ENCODE measurements at places on chromosomes 11 and 22.

DNA sequence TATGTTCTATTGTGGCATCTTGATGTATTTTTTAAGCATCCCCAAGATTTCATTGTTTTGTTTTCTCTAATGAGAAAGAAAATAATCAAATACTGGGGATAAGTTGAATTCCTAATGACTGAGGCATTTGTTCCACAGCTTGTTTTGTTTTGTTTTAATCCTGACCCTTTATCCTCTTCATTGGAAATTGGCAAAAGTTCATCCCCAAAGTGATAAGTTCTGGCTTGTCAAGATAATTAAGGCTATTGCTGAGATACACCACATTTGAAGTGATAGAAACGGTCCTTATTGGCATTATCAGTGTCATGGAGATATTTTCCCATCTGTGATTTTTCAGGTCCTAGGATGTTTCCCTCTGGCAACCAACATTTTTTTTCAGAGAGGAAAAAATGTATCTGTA, 65.0 kb downstream of the SLC36A4 start:
- no peak for DNase-seq

DNA sequence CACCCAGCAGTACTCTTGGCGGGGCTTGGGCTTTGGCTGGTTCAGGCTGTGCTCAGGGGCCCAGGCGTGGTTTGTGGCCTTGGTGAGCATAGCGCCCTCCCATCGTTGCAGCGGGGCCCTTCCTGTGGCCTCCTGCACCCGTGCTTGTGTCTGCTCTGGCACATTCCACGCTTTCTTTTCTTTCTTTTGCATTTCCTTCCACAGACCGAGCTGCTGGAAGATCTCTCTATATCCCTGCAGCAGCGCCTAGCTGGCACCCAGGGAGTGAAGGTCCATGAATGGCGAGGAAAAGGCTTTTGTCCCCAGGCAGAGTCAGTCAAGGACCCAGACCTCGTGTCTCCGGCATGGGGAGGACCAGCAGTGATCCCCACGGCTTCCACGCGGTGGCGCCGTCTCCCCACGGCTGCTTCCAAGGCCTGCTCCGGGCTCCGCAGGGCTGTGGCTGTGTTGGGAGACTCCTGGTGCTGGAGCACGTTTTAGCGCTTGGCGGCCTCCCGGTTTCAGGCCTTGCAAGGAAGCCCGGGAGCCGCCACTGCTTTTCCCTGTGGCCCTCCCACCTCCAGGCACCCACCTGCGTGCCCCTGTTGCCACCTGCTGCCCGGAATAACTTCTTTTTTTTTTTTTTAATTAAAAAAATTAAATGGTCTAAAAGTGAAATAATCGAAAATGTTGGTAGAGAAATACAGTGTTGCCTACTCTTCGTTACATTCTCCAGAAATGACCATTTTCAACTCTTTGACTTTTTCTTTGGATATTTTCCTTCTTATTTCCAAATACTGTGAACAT, 28.5 kb downstream of the GLB1L2 start:
- peak; percentile 74 for DNase-seq

- DNase-seq, result no peak
Observed at GRCh38 chr11:92206441-92206840, 18.2 kb upstream of the FAT3 start.

DNA sequence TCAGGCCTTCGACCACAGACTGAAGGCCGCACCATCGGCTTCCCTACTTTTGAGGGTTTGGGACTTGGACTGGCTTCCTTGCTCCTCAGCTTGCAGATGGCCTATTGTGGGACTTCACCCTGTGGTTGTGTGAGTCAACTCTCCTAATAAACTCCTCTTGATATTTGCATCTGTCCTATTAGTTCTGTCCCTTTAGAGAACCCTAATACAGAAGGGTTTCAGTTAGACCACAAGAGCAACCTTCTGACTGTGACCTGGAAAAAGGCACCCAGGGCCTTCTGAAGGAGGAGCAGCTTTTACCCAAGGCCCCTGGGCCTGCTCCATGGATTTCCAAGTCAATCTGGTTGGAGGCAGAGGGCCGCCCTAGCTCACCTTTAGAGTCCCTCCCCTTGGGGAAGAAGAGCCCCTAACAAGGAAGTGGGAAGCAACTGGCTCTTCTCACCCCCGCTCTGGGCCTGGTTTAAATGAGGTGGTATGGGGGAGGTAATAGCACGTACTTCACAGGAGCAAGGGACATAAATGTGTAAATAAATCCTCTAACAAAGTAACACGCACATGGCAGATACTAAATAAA, 11.2 kb upstream of the CHST1 start:
- no peak for DNase-seq

DNA sequence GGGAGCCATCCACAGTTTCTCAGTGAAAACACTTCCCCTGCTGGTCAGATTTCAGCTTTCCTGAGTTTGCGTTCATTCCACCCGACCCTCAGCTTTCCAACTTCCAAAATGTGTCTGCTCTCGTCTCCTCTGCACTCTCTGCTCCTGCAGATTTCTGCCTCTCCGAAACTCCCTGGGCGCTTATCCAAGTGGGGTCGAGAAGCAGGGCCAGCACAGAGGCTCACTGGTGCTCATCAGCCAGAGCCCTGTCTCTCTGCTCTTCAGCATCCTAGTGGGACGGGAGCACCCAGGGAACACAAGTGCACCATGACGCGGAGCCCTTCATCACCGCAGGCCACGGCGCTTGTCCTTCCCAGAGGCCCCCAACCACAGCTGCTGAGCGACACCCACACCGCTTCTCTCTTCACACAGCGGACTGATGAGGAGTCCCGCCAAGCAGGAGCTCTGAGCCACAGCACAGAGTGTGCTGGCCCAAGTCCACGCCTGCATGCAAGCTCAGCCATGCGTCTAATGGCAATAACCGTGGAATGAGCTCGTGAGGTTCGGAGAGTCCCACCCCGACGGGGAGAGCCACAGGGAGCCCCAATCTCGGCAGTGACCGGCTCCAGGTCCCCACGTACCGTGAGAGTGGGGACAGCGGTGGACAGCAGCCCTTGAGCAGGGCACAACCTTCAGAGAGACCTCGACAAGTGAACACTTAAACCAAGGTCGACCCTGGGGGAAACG, 27.9 kb upstream of the MOB2 start:
- DNase-seq, result no peak

DNA sequence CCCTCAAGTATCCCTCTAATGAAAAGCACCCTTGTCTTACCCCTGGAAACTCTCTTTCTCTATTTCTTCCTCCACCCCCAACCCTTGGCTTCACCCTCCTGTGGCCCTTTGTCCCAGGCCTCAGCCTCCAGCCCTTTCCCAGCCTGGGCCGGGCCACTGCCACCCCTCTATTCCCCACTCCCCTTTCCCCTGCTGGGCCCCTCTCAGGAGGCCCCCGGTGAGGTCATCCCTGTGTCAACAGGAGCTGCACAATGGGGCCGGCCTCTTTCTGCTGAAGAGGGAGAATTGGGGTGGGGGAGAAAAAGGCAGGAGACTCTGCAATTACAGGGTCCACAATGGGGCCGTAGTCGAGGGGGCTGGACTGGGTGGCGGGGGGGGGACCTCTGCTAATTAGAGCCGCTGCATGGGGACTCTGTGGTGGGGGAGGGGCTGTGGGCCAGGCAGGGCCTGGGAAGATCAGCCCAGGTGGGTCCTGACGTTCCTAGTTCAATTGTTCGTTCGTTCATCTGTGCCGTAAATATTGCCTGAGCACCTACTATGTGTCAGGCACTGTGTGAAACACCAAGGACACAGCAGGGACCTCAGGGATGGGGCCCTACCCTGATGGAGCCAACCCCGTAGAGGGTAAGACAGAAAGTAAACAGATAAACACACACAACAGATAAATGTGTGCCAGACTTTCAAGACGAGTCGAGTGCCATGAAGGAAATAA, 18.5 kb upstream of the MPPED1 start:
- no peak for DNase-seq

DNA sequence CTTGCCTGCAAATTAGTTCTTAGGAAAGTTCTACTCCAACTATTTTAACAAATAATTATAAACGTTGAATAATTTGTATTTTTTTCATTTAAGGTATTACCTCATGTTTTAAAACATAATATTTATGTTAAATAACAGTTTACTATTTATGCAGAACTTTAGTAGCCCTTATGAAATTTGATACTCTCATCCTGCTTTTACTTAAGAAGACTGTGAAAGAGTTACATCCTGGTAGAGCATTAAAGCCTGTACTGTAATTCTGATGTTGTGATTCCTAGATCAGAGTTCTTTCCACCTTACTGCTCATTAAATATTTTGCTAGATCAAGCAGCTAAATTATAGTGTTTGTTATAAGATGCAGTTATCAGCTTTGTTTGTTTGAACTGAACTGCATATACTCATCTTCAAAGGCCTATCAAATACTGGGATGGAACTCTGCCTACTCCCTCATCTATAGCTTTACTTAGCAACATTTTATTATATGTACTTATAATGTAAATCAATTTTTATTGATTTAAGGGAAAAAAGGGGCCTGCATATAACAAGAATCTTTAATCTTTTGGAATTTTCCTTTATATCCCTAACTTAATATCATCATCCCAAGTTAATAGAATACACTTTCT, 304.2 kb downstream of the DYNC2H1 start:
- DNase-seq, result no peak

DNA sequence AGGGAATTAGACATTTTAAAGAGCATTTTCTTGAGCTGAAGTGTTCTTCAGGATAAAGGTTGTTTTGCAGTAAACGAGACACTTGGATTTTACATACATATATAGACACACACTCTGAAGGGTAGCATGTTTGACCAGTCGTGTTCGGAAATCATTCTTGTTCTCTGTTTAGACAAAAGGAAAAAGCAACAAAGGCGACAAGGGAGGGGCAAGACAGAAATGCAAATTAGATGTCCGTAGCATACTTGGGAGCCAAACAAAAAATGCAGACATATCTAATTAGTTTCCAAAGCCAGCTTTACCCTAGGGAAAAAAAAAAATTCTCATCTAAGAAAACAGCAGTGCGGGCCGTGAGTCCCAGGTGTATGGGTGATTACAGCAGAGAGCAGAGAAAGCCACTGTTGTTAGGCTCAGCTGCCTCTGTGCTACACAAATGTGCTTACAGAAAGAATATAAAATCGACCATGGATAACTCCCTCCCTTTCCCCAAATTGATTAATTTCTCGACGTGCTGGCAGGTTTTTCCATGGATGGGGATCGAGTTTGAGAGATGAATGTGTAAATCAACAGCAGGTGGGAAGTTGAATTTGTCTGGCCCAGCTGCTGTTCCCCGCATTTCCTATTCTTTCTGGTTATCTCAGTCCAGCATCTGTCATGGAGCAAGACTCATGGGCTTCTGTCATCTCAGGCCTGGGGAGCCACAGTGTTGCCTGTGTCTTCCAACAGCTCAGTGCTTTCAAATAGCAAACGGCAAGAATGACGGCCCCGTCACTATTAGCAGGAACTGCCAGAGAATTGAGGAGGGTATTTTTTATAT, 176.5 kb upstream of the TTC12 start:
- no peak for DNase-seq

GRCh38 chr22:38176170-38176741, 5.4 kb downstream of the PLA2G6 start:
- DNase-seq, result no peak

DNA sequence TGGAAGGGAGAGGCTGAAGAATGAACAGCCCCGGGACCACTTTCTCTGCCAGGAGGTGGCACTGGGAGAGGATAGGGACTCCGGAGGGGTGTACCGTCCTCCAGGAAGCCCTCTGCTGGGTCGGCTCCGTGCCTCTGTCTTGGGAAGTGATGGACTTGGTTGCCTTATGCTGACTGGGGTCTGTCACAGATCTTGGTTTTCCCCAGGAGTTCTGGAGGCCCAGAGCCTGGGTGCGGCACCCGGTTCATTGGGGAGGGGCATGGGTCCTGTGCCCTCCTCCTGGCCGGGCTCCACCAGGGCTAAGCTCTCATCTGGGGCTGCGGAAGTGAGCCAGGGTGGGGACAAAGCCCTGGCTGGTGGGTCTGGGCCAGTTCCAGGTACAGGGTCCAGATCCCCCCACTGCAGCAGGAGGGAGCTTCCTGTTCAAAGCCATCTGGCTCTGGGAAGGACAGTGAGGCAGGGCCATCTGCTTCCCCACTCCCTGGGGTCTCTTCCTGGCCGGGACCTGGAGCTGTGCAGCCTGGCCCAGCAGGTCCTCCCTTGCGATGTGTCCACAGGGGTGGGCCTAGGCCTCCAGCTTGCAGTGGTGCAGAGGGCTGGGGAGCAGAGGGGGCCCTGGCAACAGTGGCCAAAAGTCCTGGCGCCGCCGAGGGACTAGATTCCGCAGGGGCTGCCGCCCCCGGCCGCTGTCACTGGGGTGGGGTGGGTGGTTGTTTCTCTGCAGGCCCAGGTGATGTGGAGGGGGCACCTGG, 1.1 kb upstream of the AP2A2 start:
- no peak for DNase-seq

DNA sequence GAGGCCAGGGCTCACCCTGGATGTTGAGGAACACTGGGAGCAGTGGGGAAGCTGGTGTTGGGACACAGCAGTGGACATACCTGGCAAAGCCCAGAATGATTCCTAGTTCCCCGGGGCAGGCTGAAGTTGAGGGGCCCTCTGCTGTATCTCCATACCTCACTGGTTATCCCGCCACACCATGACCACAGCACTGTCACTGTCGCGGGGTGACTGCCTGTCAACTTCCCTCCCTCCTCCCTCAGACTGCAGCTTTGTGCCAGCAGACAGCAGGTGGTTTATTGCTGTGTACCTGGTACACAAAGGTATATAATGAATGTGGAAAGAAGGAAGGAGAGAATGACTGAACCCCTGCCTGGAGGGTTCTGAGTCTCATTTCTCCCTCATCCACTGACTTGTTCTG, 318.7 kb downstream of the TMEM135 start:
- no peak for DNase-seq

GRCh38 chr11:27100534-27100933, 59.9 kb downstream of the BBOX1 start:
- DNase-seq, result no peak

DNA sequence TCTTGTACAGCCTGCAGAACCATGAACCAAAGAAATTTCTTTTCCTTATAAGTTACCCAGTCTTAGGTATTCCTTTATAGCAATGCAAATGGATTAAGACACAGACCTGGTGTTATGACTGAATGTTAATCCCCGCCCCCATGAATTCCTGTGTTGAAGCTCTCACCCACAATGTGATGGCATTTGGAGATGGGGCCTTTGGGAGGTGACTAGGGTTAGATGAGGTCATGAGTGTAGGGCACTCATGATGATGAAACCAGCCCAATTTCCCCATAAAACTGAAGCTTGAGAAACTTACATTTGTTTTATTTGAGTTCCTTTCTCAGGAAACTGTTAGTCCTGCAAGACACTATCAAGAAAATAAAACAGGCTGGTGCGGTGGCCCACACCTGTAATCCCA, 115.8 kb upstream of the THY1 start:
- no peak for DNase-seq

DNA sequence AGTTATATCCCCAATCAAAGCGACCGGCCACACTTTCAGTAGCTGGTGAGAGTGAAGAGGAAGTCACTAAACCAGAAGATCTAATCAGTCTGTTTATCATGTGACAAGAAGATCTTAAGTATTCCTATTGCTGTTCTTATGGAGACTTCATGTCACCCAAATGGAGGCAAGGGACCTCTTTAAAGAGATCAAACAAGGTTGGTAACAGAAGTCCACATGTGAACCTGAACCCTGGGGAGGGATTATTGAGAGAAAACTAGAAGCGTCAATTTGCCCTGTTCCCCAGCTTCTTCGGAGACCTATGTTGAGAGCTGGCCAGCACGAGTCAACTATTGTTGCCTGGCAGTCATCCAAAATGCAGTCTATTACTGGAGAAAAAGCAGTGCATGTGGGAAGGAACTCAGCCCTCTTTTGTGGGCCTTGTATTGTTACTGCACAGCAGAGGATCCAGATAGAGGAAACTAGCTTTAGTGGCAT, 76.9 kb upstream of the CTSC start:
- DNase-seq, result no peak

- DNase-seq, result no peak
Observed at GRCh38 chr11:130381317-130381716, 47.1 kb downstream of the ADAMTS8 start.

GRCh38 chr11:70456921-70457532, 58.7 kb downstream of the CTTN start:
- peak; percentile 4 for DNase-seq

Data from NCI-H460 (cell line).